ENCODE measurements at places on chromosomes 7 and 10. TPM values are rescaled to one million over a fixed set of nuclear protein-coding genes. Genes with fewer than 3 reads are reported as not detected.

The MYO3A gene
- not detected for total RNA-seq

The ATP6V0A4 gene
- not detected for total RNA-seq

The CALHM1 gene
- not detected for total RNA-seq

The SFMBT2 gene
- 22.3 TPM for total RNA-seq

The NUP42 gene
- 33.3 TPM for total RNA-seq

The ANKRD61 gene
- not detected for total RNA-seq

The PWWP2B gene
- 9.9 TPM for total RNA-seq

The HTR7 gene
- not detected for total RNA-seq

The CRPPA gene
- total RNA-seq, result 1.1 TPM

DNA sequence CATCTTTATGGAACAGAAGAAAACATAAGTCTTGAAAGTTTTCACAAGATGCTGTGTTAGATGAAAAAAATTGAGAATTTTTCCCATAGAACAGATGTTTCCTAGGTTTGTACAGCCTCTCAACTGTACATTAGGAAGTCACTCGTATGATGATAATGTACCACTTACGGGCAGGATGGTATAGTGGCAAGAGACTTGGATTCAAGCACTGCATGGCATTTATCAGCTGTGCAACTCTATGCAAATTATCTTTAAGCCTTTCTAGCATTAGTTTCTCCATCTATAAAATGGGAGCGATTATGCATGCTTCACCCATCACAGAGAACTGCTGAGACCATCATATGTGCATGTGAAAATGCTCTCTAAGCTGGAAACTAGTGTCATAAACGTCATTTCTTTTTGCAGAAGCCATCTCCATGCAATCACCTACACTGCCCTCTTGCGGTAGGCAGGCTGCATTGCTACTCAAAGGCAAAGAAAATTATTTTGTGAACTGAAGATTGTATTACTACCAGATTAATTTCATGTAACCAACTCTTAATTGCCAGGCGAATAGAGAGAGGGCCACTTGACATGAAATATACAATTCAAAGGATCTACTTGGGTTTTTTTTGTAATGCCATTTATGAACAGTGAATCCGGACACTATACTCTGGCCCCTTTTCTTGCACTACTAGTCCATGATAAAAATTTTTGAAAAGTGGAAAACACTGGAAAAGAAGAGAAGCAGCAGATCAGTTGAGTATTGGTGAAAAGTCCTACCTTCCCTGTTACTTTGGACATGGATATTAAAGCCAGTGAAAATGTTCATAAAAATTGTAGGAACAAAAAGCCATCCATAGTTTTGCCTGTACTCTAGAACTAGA is 102.3 kb downstream of the JAZF1 start:
- H3K36me3 ChIP-seq, result no peaks in the 10 kb centered on the region
- no peaks in the 10 kb centered on the region for H3K4me1 ChIP-seq
- H3K4me3 ChIP-seq, result no peak overlapping the region
- H3K27ac ChIP-seq, result no peak overlapping the region

GRCh38 chr7:8236780-8237407 is 25.1 kb downstream of the ICA1 start:
- DNase-seq, result no peak
- no peak overlapping the region for H3K4me3 ChIP-seq
- peaks cover 3% of the 10 kb centered on the region for H3K27me3 ChIP-seq
- no peaks in the 10 kb centered on the region for H3K4me1 ChIP-seq

DNA sequence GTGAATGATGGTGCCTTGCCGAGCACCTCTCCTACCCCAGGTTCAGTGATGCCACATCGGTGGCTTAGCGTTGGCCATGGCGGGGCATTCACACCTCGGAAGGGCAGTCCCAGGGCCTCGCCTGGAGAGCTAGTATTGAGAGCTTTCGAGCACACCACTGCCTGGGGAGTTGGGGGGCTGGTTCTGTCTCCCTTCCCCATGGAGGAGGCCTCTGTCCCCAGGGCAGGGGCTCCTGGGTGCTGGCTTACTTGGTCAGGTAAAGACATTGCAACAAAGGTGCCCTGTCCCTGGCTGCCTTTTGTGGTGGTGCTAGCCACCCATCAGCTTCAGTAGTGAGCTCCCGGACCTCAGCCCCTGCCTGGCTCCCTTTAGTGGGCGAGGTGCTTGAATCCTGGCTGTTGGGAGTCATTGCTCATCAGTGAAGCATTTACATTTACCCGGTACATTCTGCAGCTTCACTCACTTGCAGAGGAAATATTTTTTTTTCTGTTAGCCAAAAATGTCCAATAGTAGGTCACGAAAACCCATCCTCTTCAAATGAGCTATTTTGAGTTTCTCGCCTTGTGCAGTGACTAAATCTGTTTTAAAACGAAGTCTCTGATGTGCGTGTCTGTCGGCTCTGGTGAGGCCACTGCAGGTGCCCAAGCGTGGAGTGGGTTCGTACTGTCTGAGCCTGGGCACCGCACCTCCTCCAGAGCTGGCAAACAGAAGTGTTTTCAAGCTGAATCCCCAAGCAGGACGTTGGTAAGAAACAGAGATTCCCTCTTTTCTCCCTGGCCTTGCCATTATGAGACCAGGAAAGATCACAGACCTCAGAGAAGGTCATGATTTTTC is 95.5 kb downstream of the INPP5A start:
- no peaks in the 10 kb centered on the region for H3K27me3 ChIP-seq
- H3K27ac ChIP-seq, result no peak overlapping the region
- H3K36me3 ChIP-seq, result no peaks in the 10 kb centered on the region
- DNase-seq, result no peak
- H3K4me3 ChIP-seq, result no peak overlapping the region
- peaks cover 10% of the 10 kb centered on the region for H3K4me1 ChIP-seq

GRCh38 chr10:124516746-124517397 is 55.2 kb downstream of the LHPP start:
- no peaks in the 10 kb centered on the region for H3K27me3 ChIP-seq
- H3K27ac ChIP-seq, result no peak overlapping the region
- no peaks in the 10 kb centered on the region for H3K4me1 ChIP-seq
- no peak for DNase-seq
- H3K36me3 ChIP-seq, result peaks cover 3% of the 10 kb centered on the region

- H3K27me3 ChIP-seq, result no peaks in the 10 kb centered on the region
- H3K27ac ChIP-seq, result no peak overlapping the region
- no peak overlapping the region for H3K4me3 ChIP-seq
- no peak for DNase-seq
- no peaks in the 10 kb centered on the region for H3K4me1 ChIP-seq
- no peaks in the 10 kb centered on the region for H3K36me3 ChIP-seq
Measured at GRCh38 chr10:27621461-27621860, 117.4 kb downstream of the RAB18 start.

- H3K36me3 ChIP-seq, result peaks cover 76% of the 10 kb centered on the region
- no peak overlapping the region for H3K27ac ChIP-seq
- H3K4me3 ChIP-seq, result no peak overlapping the region
- no peak for DNase-seq
- peaks cover 47% of the 10 kb centered on the region for H3K4me1 ChIP-seq
- no peaks in the 10 kb centered on the region for H3K27me3 ChIP-seq
Measured at GRCh38 chr10:73765066-73765465, 16.8 kb upstream of the CHCHD1 start.

GRCh38 chr7:130998993-130999602 is 265.1 kb upstream of the KLF14 start:
- H3K4me1 ChIP-seq, result peaks cover 82% of the 10 kb centered on the region
- no peak for DNase-seq

DNA sequence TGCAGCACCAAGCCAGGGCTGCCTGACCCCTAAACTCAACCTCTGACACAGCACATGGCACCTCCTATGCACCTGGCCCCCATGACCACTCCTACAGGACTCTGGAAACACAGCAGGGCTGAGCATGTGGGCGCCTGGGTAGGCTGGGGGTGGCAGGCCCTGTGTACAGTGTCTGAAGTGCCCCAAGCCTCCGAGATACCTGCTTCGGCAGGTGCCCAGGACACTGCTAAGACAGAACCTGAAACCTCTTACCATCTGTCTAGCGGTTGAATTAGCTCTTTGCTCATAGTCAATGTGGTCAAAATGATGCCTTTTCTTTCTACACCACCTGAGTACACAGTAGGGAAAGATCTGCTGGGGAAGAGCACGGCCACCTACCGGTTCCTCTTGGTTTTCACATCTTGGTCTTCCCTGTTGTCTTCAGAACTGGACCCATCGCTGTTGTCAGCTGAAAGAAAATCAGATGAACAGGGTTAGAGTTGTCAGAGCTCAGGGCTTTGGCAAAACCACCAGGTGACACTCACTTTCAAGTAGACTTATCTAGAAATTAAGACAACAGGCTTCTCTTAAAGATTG is 177.4 kb downstream of the TCERG1L start:
- no peaks in the 10 kb centered on the region for H3K27me3 ChIP-seq
- H3K36me3 ChIP-seq, result no peaks in the 10 kb centered on the region
- H3K27ac ChIP-seq, result no peak overlapping the region
- no peak overlapping the region for H3K4me3 ChIP-seq
- DNase-seq, result no peak

GRCh38 chr7:97020996-97021746 is 3.5 kb downstream of the DLX5 start:
- no peak for DNase-seq
- H3K4me1 ChIP-seq, result peaks cover 3% of the 10 kb centered on the region
- no peaks in the 10 kb centered on the region for H3K36me3 ChIP-seq
- no peak overlapping the region for H3K4me3 ChIP-seq
- H3K27me3 ChIP-seq, result peaks cover 54% of the 10 kb centered on the region

DNA sequence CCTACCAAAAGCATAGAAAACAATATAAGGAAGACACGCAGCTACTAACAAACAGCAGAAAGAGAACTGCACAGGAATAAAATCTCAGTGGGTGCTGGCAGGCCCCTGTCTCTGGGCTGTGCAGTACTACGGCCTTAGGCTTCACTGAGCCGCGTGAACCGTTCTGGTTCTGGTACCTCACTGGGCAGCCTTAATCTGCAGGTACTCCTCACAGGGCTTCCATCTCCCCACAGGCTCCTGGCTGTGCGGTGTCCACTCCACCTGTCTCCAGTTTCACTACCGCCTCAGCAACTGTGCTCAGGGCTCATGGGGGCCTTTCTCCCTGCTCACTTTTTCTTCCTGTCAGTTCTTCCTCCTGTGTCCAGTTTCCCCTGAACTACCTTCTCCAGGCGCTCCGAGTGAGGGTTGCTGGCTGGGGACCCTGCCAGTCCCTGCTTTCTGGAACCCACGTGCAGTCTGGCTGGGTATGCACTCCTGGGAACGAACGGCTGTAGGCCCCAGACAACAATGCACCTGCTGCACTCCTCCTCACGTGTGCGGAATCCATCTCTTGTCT is 75.7 kb downstream of the VIPR2 start:
- no peaks in the 10 kb centered on the region for H3K27me3 ChIP-seq
- H3K36me3 ChIP-seq, result no peaks in the 10 kb centered on the region
- H3K27ac ChIP-seq, result no peak overlapping the region
- no peak for DNase-seq
- H3K4me3 ChIP-seq, result no peak overlapping the region

DNA sequence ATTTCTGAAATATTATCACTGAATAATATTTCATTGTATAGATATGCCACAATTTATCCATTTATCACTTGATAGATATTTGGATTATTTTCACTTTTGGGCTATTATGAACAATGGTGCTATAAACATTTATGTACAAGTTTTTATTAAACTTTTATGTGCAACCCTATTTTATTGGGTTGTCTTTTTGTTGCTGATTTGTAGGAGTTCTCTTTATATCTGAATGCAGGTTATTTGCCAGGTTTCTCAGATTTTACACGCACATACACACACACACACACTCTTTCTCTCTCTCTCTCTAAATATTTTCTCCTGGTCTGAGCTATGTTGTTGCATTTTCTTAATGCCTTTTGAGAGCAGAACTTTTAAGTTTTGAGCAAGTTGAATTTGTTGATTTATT is 36.2 kb downstream of the ADK start:
- no peak overlapping the region for H3K4me3 ChIP-seq
- H3K4me1 ChIP-seq, result peaks cover 24% of the 10 kb centered on the region
- no peak overlapping the region for H3K27ac ChIP-seq
- no peaks in the 10 kb centered on the region for H3K36me3 ChIP-seq
- DNase-seq, result no peak
- no peaks in the 10 kb centered on the region for H3K27me3 ChIP-seq

GRCh38 chr7:156100086-156100485 is 287.8 kb upstream of the SHH start:
- no peaks in the 10 kb centered on the region for H3K4me1 ChIP-seq
- DNase-seq, result no peak
- H3K27me3 ChIP-seq, result no peaks in the 10 kb centered on the region
- no peak overlapping the region for H3K4me3 ChIP-seq
- no peaks in the 10 kb centered on the region for H3K36me3 ChIP-seq

- H3K36me3 ChIP-seq, result no peaks in the 10 kb centered on the region
- no peaks in the 10 kb centered on the region for H3K27me3 ChIP-seq
- no peaks in the 10 kb centered on the region for H3K4me1 ChIP-seq
- H3K4me3 ChIP-seq, result no peak overlapping the region
- DNase-seq, result no peak
- no peak overlapping the region for H3K27ac ChIP-seq
Measured at GRCh38 chr7:30996256-30996655, 32.5 kb downstream of the GHRHR start.

DNA sequence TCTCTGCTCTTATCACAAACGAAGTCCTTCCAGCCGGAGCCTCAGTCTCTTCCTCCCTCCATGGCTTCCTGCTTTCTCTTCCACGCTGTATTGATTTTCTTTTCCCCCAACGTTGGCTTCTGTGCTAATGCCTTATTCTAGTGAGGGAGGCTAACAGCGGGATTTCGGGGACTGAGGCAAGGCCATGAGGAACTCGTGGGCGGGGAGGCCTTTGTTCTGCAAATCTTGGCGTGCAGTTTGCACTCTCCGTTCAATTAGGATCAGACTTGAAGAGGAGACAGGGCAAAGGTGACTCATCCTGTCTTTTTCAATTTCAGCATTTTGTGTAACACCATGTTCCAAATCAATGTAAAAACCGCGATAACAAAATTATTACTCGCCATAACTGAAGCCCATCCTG is 25.3 kb downstream of the EN2 start:
- no peaks in the 10 kb centered on the region for H3K4me1 ChIP-seq
- no peak overlapping the region for H3K4me3 ChIP-seq
- H3K27me3 ChIP-seq, result no peaks in the 10 kb centered on the region
- no peaks in the 10 kb centered on the region for H3K36me3 ChIP-seq
- no peak overlapping the region for H3K27ac ChIP-seq
- no peak for DNase-seq

- no peaks in the 10 kb centered on the region for H3K4me1 ChIP-seq
- no peak overlapping the region for H3K4me3 ChIP-seq
- no peaks in the 10 kb centered on the region for H3K36me3 ChIP-seq
- DNase-seq, result no peak
- no peak overlapping the region for H3K27ac ChIP-seq
Measured at GRCh38 chr10:116049158-116049973, 223.6 kb downstream of the GFRA1 start.

DNA sequence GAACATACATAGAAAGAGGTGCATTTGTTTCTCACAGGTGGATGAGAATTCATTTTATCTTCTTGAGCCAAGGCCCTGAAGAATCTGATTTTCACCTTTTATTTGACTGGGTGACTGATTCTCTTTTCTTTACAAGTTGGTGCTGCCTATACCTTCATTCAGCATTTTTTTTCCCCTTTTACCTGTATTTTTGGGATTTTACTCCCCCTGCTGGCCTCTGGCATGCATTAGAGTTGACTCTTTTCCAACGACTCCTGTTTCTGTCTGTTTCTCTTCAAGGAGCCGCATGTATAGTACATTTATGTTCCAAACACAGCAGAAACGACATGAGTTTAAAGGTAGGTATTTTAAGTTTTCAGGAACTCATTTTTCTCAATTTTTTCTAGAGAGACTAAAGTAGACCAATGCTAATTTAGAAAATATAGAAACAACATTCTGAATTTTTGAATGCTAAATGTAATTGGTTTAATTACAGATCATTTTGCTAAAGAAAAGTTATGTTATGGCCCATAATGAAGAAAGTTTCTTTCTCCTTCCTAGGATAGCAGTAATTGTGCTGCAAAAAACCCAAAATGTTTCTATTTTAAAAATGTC is 149.8 kb upstream of the HDAC9 start:
- no peaks in the 10 kb centered on the region for H3K4me1 ChIP-seq
- H3K27me3 ChIP-seq, result no peaks in the 10 kb centered on the region
- no peaks in the 10 kb centered on the region for H3K36me3 ChIP-seq
- DNase-seq, result peak; percentile 41
- H3K27ac ChIP-seq, result no peak overlapping the region

Data from CD4-positive, alpha-beta memory T cell (primary cell).